ENCODE measurements at places on chromosomes 6 and 20.

DNA sequence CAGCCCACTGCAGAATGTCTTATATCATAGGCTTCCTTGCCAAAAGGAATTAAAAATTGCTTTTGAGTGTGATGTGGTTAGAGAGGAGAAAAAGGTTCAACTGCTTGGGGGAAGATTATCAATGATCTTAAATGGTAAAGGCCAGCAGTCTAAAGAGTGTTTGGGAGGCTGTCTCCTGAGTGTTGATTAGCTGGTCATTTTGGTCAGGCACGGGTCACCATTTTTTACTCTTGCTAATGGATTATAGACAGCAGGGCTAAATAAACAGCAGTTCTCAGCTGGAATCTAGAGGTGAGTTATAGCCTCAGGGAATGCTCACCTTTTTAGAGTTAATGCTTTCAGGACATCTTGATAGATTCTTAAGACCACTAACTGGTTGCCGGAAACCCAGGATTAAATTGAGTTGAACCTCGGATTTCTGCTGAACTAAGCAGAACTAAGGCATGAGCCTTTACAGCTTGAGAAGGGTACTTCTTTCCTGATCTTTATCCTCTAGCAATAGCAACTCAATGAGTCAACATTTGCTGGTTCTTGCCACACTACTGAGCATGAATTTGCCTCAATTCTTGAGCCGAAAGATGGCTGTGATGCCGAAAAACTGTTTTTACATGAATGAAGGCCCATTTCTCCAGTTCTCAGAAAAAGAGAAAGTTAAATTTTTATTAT lies 120.4 kb downstream of the LRRC1 start:
- no peak for DNase-seq

DNA sequence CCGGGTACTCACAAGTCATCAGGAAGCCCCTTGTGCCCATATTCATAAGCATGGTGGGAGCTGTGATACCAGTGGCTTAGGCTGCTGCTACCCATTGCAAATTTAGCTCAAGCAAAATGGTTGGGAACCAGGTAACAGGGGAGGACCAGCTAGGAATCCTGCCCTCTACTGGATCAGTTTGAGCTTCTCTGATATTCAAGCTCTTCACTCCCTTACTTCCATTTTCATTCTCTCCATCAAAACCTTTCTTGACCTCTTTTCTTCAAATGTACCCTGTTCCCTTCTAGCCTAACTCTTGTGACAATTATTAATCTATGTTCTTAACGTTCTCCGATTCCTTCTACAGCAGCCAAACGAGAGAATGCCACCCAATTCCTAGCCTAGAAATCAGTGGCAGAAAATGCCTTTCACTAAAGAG lies 9.7 kb downstream of the NOL7 start:
- DNase-seq = no peak

- DNase-seq = no peak
Measured at GRCh38 chr6:6046716-6047115, 40.0 kb upstream of the NRN1 start.

- peak; percentile 32 for DNase-seq
Measured at GRCh38 chr6:20092071-20092566, 120.2 kb downstream of the MBOAT1 start.

DNA sequence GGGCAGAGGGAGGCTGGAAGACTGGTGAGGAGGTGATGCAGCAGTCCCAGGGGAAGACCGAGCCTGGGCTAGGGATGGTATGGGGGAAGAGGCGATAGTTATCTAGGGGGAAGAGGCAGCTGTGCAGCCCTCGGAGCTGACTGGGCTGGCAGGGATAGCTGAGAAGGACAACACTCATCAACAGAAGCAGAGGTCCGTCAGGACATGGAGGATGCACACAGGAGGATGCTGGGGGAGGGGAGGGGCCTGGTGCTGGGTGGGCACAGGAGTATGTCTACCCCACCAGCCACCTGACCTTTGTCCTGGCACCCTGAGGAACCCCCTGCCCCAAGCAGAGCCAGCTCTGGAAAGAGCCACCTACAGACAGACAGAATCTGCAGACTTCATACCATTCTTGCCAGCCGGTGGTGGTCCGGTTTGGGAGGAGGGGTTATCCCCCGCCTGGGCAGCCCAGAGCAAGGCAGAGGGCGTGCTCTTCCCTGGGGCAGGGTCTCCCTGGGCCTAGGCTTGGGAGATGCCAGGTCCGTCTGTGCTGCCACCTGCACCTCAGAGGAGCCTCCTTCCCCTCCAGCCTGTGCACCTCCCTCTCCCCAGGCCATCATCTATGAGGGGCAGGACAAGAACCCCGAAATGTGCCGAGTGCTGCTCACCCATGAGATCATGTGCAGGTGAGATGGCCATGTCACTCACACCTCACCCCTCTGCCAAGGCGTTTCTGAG lies 14.9 kb downstream of the EBF4 start:
- DNase-seq = no peak

DNA sequence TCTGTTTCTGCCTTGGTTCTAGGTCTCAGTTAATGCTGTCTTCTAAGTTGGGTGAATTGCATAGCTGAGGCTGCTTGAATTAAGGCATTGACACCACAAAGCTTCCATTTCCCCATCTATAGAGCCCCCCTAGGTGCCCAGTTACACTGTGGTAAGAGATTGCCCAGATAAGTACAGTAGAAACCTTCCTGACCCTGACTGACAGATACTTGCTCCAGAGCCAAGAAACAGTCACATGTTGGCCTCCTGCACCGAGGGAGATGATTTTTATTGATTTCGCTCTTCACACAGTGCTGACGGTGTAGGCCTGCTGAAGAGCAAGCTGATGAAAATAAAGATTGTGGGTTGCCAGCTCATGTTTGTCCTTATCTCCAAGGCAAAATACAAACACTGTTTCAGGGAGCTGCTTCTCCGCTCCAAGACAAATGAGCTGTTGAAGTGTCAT lies 67.9 kb downstream of the TRMT11 start:
- DNase-seq = no peak

GRCh38 chr6:43493833-43494232 lies 16.3 kb downstream of the LRRC73 start:
- no peak for DNase-seq

- peak; percentile 38 for DNase-seq
Measured at GRCh38 chr6:114650891-114651290, 308.1 kb upstream of the HS3ST5 start.

Data from HS-5 (cell line).